ENCODE measurements at places on chromosomes 3 and 15.

DNA sequence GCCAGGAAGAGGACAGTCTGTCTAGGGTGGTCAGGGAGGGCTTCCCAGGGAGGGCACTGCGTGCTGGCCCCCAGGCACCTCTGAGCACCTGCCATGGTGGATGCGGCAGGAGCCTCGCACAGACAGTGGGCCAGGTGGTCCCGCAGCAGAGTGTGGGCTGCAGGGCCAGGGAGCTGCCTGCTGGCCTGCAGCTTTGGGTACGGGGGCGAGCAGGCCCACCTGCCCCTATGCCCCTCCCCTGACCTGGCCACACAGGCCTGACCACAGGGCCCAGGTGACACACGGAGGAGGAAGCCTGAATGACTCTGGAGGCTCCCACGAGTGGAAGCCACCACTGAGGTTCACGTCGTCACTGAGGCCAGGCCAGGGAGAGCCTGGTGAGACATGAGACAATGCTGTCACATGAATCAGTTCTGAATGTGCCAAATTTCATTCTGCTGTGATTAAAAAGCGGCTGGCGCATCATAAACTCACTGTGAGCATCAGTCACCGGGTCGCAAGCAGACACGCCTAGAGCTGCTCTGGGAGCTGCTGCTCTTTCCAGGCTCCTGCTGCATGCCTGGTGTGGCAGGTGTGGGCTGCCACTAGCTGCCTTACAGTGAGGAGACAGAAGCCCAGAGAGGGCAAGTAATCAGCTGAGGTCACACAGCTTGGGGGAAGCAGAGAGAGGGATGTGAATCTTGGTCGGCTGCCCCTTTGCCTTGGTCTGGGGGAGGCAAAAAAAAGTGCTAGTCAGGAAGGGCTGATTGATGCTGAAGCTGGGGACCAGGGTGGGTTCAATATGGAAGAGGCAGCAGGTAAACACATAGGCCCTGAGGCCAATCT is 39.5 kb upstream of the IQSEC1 start:
- no peak for DNase-seq

GRCh38 chr3:37442397-37442796 is 268.0 kb upstream of the LRRFIP2 start:
- DNase-seq: no peak

DNA sequence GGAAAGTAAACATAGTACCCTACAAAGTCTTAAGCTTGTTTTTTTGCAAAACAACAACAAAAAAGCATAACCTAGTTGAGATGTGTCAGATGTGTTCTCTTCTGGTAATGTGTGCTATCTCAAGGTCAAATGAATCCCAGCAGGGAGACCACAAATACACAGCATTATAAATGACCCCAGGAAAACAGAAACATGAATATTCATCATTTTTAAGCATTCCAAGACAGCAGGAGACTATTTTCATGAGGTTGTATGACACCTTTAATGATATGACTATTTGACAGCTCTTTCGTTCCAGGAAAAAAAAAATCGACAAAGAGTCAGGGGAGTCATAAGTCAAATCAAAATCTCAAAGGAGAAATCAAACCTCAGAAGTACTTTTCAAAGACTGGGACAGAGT is 62.7 kb upstream of the CBLB start:
- no peak for DNase-seq

- no peak for DNase-seq
These were observed 232.6 kb downstream of the TBL1XR1 start for GRCh38 chr3:176964661-176965060.

DNA sequence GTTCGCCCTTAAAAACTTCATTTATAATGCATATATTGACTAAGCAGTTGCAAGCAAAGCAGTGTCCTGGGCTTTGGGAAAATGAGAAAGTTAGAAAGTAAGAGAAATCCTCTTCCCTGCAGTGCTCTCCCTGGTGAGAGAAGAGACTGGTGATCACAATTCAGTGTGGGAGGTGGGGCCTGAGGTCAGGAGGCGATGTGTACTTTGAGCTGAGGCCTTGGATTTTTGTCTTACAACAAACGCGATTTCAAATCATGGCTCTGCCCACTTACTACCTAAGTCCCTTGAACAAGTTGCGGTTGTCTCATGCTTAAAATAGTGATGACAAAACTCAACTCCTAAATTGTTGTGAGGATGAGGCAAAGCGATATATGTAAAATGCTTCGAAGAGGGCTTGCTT is 316.3 kb upstream of the NECTIN3 start:
- DNase-seq: no peak

DNA sequence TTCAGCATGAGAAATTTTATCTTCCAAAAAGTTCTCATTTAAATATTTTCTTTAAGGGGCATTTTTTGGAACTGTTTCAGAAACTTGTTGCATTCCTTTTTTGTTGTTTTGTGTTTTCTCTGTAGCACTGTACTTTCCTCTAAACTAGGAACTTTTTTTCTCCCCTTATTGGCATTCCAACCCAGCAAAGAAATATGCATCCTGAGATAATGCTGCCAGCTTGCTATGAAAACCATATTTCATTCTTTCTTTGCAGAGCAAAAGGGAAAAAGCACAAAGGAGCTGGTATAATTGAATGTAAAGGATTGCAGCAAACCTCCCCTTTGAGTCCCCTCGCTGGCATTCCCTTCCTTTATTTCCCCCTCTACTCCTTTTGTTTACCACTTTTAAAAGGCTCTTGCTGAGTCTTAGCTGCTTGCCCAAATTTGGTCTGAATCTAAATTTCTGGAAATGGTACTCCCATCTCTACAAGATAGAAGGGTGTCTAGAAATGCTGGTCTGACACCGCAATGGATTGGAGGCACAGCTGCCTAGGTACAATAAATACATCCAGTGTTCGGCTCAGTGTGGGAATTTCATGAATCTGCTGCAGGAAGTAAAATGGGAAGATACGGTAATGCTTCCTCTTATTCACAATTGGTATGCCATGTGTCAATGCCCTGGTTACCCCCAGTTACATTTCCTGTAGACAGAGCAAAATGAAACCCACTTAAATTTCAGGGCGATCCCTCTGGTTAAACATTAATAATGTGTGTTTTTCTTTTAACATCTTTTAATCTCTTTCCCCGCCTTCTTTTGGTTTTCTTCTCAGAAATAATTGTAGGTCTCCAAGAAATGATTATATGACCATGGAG is 156.6 kb downstream of the MEIS2 start:
- no peak for DNase-seq

DNA sequence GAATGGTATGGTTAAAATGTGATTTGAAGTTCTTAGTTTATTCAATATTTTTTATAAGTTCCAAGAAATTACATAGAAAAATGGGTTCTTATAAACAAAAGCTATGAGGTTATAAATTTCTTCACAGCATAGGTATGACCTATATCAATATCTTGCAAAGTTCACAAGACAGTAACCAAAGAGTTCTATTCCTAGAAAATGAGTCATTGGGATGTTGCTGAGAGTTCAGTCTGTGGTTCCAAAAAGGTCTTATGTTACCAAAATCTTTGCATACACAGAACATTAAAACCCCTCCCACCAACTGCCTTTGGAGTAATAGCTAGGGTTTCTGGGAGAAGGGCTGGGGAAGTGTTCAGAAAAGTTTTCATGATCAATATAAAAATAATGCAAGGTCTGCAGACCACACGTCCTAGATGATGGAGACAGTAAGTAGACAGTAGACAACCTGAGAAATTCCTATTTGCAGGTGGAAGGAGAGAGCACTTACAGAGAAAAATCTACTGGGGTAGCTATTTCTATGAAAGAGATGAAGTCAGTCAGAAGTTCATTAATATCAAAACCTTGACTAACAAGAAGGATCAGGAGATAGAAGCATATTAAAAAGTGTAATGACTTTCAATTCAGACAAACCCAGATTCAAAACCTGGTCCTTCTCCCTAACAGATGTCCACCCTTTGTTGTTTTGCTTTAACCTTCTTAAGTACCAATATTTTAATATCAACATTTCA is 279.3 kb downstream of the KCNH8 start:
- no peak for DNase-seq

All from activated CD4-positive, alpha-beta T cell treated with anti-CD3 and anti-CD28 coated beads, Interleukin-2, amount 10 ng/mL, durations not matched to agents 24 days and 14 days (primary cell).